ENCODE measurements at places on chromosomes 1 and 21. TPM values are rescaled to one million over a fixed set of nuclear protein-coding genes. Genes with fewer than 3 reads are reported as not detected.

S100A9 gene
- total RNA-seq, result 36.3 TPM

- no peak for DNase-seq
These were observed 4.1 kb upstream of the HPCA start for GRCh38 chr1:32881871-32882850.

DNA sequence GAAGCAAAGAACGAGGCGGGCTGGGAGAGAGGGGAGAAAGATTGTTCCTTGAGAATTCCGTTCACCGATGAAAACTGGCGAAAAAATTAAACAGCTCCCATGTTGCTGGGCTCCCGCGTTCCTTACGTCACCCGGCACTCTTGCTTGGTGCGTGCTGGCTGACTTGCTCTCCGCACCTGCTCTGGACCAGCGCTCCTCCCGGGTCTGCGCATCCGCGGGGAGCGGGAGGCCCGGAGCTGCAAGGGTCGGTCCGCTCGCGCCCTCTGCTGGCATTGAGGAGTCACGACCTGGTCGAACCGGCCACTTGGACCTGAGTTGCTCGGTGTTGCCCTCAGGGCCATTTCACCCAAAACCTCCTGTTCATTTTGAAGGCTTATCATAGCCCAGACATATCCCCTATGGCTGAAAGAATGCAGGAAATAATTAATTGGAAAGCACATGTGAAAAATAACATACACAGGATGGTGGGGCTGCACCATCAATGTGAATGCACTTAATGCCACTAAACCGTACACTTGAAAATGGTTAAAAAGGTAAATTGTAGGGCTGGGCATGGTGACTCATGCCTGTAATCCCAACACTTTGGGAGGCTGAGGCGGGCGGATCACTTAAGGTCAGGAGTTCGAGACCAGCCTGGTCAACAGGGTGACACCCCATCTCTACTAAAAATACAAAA lies 98.9 kb upstream of the BACE2 start:
- peak; percentile 77 for DNase-seq

DNA sequence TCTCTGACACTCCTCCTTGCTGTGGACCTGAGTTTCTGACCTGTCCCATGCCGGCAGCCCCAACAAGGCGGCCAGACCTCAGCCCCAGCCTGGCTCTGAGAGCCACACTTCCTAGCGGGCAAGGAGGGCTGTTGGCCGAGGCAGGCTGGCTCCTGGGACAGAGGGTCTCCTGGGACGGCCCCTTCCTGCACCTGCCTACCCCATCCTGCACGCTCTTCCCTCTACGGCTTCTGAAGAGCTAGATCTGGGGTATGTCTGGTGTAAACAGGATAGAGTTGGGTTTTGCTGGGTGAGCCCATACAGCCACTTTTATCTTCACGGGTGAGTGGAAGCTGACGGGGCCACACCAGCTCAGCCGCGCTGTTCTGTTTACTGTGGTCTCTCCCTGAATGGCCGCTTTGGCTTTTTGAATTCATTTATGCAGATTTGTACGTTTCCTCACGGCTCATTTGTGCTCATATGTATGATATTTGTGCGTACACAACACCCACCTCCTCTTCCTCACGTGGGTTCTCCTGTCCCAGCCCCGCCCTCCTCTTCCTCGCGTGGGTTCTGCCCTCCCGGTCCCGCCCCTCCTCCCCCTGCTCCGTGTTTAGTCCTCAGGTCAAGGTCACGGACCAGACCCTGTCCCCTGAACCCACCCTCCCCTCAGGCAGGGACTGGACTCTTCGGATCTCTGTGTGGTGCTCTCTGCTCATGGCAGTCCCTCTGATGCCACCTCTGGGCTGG lies 34.7 kb upstream of the POFUT2 start:
- no peak for DNase-seq

DNA sequence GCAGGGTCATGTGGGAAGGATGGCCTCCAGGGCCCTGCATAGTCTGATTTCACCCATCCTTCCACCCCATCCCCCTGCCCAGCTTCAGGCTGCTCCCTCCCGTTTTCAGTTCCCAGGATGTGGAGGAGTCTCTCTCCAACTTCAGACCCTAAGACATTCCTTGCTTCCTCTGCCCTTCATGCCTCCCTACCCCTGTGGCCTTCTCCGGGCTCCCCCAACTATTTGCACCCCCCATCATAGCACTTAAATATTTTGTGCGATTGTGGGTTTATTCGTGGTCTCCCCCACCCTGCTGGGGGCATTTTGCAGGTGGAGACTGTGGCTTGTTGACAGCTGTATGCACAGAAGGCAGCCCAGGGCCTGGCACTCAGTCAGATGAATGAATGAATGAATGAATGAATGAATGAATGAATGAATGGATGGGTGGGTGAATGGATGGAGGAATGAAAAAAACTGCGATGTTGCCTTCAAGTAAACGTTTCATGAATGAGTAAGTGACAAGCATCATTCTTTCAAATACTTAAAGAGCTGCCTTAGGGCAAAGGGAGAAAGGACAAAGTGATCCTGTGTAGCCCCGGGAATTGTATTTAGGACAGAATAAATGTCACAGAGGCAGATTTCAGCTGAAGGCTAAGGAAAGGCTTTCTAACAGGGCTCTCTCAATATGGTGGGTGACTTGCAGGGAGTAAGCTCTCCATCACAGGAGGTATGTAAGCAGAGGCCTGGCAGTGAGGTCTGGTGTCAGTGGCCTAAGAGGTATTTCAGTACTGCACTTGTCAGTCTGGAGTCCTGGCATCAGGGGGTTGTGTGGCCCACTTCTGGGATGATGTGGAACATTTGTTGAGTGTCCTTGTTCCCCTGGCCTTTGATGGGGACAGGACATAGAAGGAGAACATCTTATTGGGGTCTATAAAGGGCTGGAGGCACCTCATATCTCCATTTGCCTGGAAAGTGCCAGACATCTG lies 156.4 kb downstream of the PTPRU start:
- peak; percentile 18 for DNase-seq

All from left lobe of liver (tissue), 2 donors.